NCI-H446 treated with DMSO at 0.1 percent for 48 hours (cell line): ENCODE measurements at places on chromosomes 11 and 22.
A peak's percentile ranks its signal among the peaks of the same experiment; 100 is the strongest.

- peak; percentile 16 for DNase-seq
Observed at GRCh38 chr22:19941365-19942082, at the start of the genes COMT and TXNRD2. COMT (plus strand) TSS chr22:19941772; CDS start chr22:19962527, 20,755 bp downstream. TXNRD2 (minus strand) TSS chr22:19941818; CDS start chr22:19941803, 15 bp downstream.

DNA sequence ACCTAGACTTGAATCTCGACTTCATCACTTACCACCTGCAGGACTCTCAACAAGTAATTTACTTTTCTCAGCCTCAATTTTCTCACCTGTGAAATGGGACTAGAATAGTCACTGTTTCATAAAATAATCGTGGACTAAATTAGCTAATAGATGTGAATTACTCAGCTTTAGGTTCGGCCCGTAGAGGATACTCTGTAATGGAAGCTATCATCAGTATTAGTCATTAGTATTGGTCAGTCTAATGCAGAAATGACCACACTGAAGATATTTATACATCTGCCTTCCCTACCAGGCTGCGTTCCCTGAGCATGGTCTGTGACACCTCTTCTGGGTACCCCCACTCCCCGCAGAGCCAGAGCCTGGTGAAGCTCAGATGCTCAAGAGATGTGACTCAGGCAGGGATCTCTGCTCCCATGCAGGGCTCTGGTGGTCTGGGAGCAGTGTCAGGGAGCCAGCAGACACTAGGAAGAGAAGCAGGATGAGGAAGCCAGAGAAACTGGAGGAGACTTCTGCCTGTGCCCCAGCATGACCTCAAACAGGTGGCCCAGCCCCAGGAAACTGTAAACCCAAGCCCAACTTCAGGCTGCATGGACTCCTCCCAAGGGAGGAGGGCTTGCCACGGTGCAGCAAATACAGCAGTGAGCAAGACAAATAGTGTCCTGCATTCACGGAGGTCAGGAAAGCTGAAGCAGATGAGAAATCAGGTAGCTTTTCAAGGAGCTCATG lies 88.0 kb upstream of the E2F8 start:
- no peak for DNase-seq

DNA sequence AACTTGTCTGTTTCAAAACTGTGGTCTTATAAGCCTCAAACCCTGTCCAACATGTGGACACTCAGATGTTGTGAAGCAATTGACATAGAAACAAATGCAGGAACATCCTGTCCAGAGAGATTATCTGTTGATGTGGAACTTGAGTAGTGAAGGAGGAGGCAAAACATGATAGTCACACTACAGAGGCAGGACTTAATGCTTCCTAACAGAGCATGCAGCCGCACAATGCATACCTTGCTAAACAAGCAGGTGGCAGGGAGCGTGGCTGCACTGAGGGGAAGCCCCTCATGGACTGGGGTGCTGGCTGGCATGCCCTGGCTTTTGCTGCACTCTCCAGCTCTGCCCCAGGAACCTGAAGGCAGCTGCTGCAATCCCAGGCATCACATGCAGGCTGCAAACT lies 5.3 kb downstream of the C22orf39 start:
- no peak for DNase-seq

DNA sequence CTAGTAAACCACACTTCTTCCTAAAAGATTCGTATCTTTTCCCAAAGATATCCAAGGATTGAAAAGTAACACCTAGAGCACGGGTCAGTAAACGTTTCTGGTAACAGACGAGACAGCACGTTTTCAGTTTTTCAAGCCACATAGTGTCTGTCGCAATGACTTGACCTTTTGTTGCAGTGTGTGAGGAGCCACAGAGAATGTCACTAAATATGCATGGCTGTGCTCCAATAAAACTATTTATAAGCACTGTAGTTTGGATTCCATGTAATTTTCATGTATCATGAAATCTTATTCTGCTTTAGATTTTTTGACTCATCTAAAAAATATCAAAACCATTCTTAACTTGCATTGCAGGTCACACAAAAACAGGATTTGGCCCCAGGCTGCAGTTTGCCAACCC lies 18.3 kb upstream of the MICAL3 start:
- no peak for DNase-seq

DNA sequence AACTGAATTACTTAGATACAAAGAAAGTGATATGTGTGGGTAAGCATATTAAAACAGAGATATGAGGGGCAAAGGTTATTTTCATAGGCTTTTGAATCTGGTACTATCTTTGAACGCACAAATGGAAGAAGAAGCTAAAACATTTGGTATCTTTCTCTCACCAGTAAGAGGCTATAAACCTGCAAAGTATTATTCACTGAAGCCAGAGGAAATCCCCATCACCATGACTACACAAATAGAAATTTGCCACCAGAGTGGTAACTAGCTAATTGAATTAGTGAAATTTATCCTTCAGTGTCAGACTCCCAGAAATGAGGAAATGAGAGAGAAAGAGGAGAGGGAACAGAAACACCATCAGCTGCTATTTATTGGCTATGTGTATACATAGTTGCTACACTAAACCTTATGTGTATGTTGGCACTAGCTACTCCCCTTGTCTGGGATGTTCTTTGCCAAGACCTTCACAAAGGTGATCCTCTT lies 503.4 kb downstream of the DLG2 start:
- DNase-seq = no peak

- no peak for DNase-seq
Observed at GRCh38 chr11:127000981-127001380, 411 bp upstream of the KIRREL3 start.
